ENCODE measurements at places on chromosomes 11 and 22. TPM values are rescaled to one million over a fixed set of nuclear protein-coding genes. Genes with fewer than 3 reads are reported as not detected.

LMO1 gene
- polyA plus RNA-seq: 0.23 TPM

GRCh38 chr22:42270176-42270509 lies 310 bp downstream of the TCF20 start:
- no peak for DNase-seq

GRCh38 chr11:6719576-6719975 lies 36.4 kb upstream of the MRPL17 start:
- no peak for DNase-seq

DNA sequence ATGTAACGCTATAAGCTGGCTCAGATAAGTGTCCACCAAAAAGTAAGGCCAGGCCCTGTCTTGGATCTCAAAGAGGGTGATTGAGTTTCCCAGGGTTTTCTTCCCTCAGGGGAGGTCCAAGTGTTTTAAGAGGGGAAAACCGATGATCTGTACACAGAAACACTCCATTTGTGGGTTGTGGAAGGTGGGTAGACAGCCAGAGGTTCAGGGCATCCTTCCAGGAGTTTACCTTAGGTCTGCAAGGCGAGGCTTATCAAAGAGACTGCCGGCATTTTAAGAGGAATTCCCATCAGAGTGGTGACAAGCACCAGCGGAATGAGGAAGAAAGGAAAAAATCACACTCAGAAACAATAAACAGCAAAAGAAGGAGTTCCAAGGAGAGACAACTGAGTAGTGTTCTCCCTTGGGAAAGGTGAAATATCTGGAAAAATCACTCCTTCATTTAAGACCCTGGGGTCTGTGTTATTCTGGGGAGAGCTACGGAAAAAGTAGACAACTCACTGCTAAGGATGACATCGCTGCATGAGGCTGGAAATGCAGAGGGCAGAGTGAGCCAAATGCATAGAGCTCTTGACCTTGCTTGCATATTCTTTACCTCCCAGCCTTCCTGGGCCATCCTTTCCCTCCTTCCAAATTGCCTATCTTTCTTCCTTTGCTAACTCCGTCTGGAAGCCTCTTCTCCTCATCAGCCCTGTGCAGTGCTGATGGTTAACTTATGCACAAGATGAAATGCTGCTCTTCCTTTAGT lies 22.1 kb upstream of the MMP7 start:
- DNase-seq: no peak

Measured in right lung (tissue), 10 donors.